ENCODE measurements at places on chromosomes 11 and 22.

DNA sequence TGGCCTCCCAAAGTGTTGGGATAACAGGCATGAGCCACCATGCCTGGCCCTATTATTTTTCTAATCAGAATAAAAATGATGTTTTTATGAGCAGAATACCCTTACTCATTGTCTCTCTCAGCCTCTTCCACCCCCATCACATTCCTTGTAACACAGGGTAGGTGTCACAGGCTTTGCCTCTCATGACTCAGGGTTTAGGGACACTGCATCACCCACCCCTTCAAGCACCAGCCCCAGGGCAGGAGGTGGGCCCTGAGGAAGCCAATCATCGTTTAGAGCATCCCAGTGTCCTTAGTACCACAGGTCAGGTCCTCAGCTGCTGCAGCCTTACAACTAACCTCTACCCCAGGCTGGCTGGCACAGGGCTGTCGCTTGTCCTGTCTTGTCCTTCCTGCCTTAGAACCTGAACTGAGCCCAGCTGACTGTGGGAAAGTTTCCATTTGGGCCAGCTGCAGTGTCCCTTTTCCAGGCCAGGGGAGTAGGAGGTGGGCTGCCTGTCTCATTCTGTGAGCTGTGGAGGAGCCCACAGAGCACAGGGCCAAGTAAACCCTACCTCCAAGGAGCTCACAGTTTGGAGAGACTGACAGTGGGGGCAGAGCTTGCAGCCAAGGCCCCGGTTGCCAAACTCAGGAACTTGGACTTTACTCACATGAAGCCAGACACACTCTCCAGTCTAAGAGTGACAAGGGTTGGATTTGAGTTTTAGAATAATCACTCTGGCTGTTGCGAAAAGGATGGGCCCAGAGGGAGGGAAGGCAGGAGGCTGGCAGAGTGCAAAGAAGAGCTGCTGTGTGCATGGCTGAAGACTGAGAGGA, 19.5 kb upstream of the UVRAG start:
- DNase-seq: no peak

GRCh38 chr11:126790550-126791081, 210.0 kb downstream of the KIRREL3 start:
- DNase-seq: no peak

- no peak for DNase-seq
Measured at GRCh38 chr11:133081020-133081419, 451.3 kb downstream of the OPCML start.

- no peak for DNase-seq
Measured at GRCh38 chr22:39598017-39598965, 27.7 kb downstream of the CACNA1I start.

GRCh38 chr22:37222440-37222971, 10.2 kb upstream of the SSTR3 start:
- DNase-seq: peak; percentile 73

- no peak for DNase-seq
Measured at GRCh38 chr11:77111277-77111676, 8.6 kb downstream of the OMP start.

DNA sequence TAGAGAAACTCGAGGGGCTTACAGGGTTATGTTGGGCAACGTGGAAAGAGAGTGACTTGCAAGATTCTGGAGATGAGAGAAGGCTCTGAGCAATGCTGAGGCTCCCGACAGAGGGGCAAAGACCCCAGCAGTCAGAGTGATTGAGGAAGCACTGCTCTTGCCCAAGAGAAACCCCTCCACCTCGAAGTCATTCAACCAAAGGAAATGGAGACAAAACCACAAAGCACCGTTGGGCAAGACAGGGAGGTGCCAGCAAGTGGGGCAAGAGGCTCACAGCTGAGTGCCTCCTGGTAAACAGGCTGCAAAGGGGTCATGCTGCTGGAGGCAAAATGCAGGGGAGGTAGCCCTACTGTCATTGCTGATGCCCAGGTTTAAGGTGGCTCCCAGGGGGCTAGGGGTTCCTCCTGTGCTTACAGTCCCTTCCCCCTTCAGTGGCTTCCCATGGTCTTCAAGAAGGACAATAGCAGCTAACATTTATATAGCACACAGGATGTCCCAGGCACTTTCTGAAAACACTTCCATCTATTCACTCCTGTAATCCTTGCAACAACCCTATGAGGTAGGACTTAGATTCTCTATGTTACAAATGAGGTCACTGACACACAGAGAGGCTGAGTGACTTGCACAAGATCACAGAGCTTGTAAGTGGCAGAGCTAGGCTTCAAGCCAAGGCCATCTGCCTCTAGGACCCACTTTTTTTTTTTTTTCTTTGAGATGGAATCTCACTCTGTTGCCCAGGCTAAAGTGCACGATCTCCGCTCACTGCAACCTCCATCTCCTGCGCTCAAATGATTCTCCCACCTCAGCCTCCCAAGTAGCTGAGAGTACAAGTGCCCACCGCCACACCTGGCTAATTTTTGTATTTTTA, 18.1 kb upstream of the MYH9 start:
- DNase-seq: peak; percentile 59

DNA sequence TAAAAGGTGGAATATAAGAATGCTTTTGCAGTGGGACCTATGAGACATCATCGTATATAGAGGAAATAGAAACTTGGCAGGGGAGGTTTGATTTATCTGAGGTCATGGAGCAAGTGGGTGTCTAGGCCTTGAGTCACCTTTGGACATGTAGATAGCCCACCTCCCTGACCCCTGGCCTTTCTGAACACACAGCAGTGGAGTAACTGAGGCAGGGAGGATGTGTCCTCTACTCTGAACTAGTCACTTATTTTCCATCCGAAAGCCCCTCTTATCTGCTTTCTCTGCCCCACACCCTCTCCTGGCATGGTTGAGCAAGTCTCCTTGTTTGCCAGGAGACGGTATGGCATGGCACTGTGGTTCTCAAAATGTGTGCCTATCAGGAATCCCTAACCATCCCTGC, 7.9 kb downstream of the CD82 start:
- no peak for DNase-seq

GRCh38 chr22:43262990-43263644, 76.2 kb upstream of the TTLL12 start:
- DNase-seq: peak; percentile 69

- no peak for DNase-seq
Measured at GRCh38 chr22:33903012-33903411, 17.3 kb downstream of the LARGE1 start.

DNA sequence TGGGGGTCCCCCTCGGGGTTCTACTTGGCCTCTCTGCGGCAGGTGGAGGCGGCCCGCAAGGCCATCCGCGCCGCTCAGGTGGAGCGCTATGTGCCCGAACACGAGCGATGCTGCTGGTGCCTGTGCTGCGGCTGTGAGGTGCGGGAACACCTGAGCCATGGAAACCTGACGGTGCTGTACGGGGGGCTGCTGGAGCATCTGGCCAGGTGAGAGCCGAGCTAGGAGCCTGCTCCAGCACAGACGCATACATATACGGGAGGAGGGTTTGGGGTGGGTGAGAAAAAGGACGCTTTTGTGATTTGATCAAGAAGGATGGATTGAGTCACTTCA, 415 bp downstream of the CENATAC start:
- DNase-seq: no peak

DNA sequence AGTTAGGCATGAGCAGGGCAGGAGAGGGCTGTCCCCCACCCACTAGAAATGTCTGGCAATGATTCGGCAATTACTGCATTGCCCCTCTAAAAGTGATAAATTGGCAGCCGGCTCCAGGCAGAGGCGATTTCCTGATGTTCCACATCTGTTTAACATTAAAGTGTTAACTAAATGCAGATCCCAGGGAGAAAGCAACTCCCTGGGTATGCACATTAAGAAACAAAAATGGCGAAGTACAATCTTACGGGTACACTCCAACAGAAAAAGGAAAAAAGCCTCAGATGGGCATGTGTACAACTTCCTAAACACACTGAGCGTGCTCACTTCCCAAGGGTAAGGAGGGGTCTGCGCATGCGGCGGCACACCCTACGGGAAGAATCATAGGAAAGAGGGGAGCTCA, 314.4 kb downstream of the CASP12 start:
- DNase-seq: no peak

Measured in GM12865 (cell line).